ENCODE measurements at places on chromosomes 7 and 10. TPM values are rescaled to one million over a fixed set of nuclear protein-coding genes. Genes with fewer than 3 reads are reported as not detected.

The PRSS2 gene
- not detected for polyA plus RNA-seq

GRCh38 chr10:14604181-14605142 is 170.2 kb downstream of the FAM107B start:
- peak overlapping the region; percentile 86 for H3K27ac ChIP-seq
- peak; percentile 75 for DNase-seq
- H3K4me3 ChIP-seq = peak overlapping the region; percentile 100
- peaks cover 47% of the 10 kb centered on the region for H3K4me1 ChIP-seq

The LAMB4 gene
- not detected for polyA plus RNA-seq

GRCh38 chr7:137961200-137962177 is 40.4 kb downstream of the CREB3L2 start:
- H3K27ac ChIP-seq = no peak overlapping the region
- DNase-seq = no peak
- no peak overlapping the region for H3K4me3 ChIP-seq
- peaks cover 26% of the 10 kb centered on the region for H3K4me1 ChIP-seq
- no peaks in the 10 kb centered on the region for H3K36me3 ChIP-seq

Data from immature natural killer cell (primary cell).